ENCODE measurements at places on chromosomes 2 and 18.

DNA sequence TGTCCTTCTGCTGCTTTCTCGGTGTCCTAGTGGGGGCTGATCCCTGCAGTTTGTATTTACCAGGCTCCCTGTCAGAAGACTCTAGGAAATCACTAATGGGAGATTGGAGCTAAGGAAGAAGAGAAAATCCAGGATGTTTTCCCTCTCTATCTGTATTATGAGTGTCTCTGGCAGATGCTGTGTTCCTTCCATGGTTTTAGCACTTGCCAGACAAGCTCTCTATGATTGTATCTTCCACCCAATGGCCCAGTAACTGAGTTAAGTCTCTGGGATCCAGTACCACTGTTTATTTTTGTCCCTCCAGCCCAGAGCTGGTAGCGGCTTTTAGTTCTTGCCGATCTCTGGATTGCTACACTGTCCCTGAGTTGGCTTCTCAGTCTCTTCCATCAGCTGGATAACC, 494.8 kb upstream of the SLC39A10 start:
- DNase-seq, result no peak

DNA sequence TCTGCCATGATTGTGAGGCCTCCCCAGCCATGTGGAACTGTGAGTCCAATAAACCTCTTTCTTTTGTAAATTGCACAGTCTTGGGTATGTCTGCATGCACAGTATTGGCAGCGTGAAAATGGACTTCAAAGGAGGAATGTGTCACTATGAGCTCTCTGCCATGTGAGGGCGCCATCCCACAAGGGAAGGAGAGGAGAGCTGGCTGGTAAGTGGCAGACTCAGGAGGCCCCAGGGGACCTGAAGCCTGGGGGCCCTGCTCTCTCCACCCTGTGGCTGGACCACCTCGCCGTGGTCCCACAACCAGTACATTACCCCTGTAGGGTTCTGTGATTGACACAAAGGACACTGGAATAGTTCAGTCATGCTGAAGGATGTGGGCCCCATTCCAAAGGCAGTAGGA, 122.1 kb downstream of the RPIA start:
- DNase-seq, result no peak

DNA sequence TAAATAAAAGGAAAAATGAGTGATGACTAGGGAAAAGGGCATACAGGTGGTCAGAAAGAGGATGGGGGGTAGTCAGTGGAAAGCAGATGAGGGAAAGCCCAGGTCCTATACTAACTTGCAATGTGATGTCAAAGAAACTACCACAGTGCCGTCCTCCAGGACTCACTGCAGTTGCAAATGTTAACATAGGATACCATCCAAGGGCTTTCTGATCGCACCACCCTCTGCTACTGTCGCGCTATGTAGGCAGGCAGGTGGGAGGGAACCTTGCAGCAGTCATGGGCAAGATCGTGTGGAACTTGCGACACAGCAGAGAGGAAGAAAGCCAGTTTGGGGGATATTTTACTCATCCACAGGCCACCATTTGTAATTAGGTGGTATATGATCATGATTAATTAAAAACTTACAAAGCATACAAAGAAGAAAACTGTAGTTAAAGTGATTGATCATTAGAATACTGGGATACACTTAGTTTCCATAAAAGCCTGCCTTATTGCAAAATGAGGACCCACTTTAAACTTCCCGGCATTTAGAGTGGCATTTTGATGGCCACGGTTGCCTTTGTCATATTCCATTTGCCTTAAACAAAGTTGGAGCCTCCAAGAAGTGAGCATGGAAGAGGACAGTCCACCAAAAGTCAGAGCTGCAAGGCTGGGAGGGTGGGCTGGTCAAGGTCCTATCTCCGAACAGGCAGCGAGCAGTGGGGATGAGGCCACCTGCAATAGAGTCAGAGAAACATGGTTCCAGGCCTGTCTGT, 8.5 kb upstream of the ROCK2 start:
- no peak for DNase-seq

- no peak for DNase-seq
These were observed 304.7 kb upstream of the SYT4 start for GRCh38 chr18:43581936-43582519.

GRCh38 chr2:197137826-197138477, 172.6 kb downstream of the ANKRD44 start:
- no peak for DNase-seq

- no peak for DNase-seq
These were observed 218.3 kb downstream of the ACKR3 start for GRCh38 chr2:236787885-236788284.

DNA sequence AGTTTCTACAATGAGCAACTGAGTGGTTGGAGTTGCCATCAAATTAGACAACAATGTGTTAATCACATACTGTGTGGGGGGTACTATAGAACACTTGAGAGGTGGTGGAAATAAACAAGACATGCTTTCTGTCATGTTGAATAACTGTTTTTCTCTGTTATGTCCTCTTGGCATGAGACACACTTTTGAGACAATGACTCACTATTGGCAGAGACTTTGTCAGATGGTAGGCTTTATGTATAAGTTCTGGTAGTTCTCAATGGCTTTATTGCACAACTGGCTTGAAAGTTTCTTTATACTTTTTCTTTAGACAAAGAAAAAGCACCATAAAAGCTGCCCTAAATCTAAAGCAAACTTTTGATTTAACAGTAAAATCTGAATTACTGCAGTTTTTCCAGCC, 578.7 kb downstream of the ADCYAP1 start:
- DNase-seq, result no peak

DNA sequence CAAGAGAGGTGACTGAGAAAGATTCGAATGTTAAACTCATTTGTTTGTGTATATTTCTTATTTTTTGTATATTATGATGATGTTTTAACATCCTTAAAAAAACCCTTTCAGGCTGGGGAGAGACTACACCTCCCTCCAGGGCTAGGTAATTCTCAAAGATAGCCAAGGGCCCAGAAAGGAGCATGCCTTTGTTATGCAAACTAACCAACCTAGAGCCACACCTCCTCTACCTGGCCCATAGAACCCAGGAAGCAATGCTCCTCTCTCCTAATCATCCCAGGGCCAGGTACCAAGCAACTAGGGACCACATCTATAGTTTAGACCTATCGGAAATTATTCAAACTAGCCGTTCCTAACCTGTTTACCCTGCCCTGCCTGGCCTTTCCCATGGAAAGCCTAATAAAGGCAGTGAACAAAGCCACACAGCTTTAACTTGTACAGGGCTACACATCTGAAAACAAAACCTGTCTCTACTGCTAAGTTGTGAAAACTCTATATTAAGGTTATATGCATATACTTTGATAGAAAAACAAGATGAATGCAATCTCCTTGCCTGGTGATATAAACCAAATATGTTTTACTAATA, 79.7 kb downstream of the COLEC12 start:
- no peak for DNase-seq

GRCh38 chr2:43194121-43194869, 32.1 kb downstream of the ZFP36L2 start:
- no peak for DNase-seq

DNA sequence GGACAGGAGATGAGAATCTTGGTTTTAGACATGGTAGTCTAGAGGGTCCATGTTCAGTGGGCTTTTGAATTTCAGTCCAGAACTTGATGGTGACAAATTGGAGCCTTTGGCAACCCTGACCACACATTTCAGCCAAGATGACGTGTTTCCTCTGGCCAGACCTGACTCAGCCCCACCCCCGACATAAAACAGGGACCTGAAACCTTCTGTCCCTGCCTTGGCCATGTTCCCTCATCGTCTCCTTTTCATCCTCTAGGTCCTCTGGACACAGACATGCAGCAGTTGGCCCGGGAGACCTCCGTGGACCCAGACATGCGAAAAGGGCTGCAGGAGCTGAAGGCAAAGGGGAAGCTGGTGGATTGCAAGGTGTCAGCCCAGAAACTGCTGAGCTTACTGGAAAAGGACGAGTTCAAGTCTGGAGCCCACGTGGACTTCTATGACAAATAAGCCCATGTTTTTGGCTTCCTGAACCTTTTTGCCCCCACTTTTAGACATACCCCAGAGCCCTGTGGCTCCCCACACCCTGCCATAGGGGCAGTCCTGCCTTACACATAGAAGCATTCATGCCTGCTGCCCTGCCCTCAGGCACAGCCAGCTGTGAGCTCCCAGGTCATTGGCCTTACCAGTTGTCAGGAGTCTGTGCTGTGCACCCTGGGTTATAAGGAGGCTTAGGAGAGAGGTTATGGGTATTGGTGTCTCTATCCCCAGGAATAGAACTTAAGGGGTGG, 4.0 kb downstream of the SPR start:
- DNase-seq, result no peak

DNA sequence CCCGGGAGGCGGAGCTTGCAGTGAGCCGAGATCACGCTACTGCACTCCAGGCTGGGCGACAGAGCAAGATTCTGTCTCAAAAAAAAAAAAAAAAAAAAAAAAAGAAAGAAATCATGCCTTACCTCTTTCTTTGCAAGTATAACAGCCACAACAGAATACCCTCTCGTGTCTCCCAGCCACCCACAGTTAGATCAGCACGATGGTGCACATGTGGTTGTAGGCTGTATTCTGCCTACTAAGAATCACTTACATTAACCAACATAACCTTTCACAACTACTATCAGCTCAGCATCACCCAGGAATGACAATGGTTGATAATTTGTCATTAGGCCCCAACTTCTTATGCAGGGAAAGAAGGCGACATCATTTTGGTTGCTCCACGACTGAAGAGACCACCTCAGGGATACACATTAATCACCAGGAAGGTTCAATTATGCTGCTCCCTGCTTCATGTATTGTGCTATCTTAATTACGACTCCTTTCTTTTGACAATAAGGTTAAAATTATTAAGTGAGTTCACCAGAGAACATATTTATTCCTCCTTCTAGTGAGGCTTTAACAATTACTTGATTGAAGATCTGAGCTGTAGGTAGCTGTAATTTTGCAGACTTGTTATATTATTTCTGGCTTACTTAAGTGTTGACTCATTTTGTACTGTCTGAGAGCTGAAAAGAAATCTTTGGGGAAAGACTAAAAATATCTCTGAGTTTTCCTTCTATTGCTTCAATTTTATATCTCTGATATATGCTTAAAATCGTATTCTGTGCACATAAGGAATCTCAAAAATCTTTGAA, 120.1 kb downstream of the LRP1B start:
- DNase-seq, result no peak

DNA sequence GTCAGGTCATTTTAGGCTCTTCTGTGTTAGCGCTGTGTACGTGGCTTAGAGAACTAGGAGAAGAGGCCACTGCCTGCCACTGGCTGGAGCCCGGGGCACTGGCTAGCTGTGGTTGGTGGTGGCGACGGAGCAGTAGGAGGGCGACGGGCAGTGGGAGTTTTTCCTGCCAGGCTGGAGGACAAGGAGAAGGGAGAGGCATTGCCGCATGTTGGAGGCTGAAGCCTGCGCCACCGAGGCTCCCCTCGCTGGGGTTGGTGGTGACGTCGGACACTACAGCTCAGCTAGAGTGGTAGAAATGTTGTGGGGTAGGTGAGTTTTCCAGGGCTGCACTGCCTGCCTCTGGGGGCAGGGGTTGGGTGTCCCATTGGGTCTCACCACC, 41.7 kb upstream of the IMP4 start:
- no peak for DNase-seq

DNA sequence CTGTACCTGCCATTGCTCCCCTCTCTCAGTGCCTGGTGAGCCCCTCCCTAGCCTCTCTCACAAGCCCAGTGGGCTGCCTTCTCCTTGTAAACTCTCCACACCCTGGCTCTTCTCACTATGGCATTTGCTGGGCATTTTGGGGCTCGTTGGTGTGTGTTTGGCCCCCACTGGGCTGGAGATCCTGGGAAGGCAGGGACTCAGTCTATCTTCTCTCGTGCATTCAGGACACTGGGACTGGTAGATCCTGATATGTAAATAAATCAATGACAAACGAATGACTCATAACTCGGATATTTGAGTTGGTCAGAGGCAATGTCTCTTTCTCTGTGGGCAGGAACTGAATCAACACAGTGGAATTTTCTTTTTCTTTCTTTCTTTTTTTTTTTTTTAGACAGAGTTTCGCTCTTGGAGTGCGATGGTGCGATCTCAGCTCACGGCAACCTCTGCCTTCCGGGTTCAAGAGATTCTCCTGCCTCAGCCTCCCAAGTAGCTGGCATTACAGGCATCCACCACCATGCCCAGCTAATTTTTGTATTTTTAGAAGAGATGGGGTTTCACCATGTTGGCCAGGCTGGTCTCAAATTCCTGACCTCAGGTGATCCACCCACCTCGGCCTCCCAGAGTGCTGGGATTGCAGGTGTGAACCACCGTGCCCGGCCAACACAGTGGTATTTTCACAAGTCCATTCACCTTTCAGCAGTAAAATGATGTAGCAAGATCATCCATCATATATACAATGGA, 144.6 kb upstream of the SPRED2 start:
- DNase-seq, result peak; percentile 75

GRCh38 chr2:224412141-224413015, 10.5 kb upstream of the FAM124B start:
- no peak for DNase-seq

DNA sequence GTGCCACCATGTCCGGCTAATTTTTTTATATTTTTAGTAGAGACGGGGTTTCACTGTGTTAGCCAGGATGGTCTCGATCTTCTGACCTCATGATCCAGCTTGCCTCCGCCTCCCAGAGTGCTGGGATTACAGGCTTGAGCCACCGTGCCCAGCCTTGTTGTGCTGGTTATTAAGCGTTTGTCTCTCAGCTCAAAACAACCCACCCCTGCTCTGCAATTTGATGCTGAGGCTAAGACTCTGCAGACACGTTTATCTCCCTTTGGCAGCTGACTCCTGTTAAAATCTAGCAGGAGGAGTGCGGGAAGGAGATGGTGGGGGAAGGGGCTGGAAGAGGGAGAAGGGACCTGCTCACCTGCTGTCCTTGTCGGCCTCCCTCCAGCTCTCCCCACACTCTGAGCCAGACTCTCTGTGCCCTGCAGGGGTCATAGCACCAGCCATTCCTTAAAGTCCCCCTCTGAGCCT, 29.9 kb upstream of the IMPA2 start:
- no peak for DNase-seq

DNA sequence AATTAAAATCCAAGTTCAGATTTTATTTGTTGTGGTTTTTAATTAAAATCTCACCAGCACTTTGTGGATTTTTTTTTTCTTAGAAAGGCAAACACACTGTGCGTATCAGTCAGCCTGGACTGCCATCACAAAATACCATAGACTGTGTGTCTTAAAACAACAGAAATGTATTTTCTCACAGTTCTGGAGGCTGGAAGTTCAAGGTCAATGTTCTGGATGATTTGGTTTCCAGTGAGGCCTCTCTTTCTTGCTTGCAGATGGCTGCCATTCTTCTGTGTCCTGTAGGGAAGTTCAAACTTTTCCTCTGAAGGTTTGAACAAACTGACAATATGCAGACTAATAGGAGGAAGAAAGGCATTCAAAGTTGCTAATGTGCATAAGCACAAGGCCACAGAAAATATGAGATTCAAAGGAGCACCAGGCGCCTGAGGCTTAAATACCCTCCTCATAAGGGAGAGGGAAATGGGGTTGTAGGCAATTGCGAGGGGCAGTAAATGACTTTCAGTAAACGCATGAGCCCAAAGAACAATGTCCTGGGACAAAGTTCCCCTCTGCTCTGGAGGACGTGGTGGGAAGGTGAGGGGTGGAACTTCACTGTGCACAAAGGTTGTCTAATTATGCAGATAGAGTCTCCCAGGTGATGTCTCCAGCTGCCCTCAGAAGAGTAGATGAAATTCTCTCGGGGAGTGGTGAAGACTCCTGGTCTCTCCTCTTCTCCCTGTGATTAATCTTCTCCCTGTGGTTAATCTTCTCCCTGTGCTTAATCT, 26.5 kb upstream of the KCNF1 start:
- DNase-seq, result no peak

All from amniotic stem cell (primary cell).